ENCODE measurements at places on chromosomes 16 and 17.
A peak's percentile ranks its signal among the peaks of the same experiment; 100 is the strongest.

DNA sequence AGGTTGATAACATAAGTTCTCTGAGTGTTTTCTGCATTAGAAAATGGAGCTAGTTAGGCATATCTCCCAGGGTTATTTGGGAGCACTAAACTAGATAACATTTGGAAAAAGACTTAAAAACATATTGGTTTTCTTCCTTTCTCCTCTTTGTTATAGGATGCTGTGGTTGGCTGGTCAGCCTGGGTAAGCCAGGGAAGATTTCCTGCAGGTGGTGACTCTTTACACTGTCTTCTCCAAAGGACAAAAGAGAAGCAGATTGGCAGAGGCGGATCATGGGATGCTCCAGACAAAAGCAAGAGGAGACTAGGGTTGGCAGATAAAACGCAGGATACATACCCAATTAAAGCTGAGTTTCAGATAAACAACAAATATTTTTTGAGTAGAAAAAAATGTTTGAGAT is 6.2 kb upstream of the CRYBA1 start:
- no peak for DNase-seq

GRCh38 chr16:56709443-56710040 is 20.4 kb upstream of the NUP93 start:
- DNase-seq, result no peak

DNA sequence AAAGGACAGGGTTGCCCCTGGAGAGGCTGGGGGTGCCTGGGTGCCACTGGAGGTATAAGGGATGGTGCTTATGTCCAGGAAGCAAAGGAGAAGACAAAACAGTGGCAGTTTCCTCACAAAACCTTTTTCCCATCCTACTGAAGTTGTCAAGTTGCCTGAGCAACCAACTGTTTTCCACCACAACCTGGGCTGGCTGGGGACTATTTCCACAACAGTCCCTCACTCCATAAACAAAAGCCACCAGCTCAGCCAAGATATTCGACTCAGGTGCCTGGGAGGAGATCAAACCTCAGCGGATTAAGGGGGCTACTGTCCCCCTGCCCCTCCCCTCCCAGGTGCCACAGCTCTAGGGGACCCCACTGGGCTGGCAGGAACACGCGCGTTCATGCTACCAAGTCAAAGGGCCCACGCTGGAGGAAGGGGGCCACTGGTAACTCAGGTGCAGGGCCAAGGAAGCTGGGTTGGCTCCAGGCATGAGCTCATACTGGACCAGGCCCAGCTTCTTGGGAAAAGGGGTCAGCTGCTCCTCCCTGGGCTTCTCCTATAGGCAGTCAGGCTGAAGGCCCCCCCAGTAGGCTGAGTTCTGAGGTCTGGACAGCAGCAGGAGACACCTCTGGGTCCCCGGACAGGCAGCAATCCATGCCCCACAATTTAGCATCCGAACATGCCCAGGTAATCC is 45.7 kb upstream of the MRPS23 start:
- no peak for DNase-seq

DNA sequence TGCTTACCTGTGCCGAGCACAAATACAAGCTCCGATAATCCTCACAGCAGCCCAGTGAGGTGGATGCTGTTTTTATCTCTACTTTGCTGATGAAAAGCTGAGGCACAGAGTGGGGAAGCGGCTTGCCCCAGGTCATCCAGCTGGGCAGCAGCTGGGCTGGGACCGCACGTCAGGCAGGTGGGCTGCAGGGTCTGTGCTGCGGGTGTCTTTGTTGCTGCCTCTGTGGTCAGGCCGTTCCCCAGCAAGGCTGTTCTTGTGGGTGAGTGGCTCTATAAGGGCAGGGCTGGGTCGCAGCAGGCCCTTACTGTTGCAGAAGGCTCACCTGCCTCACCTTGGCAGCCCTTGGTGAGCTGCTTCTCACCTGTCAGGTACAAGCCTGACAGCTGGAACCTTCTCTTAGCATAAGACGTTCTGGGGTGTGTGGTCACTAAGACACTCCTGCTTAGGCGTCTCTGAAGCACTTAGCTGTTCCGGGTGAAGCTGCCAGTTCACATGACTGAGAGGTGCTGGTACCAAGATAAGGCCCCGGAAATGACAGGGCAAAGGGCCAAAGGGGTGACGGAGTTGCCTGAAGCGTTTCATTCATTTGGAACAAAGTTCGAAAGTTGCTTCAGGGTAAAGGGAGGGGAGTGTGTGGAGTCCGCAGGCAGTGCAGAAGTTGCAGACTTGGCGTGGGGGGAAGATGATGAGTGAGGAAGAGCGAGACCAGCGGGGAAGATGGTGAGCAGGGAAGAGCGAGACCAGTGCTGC is 17.4 kb downstream of the IRF8 start:
- no peak for DNase-seq

- DNase-seq, result no peak
Observed at GRCh38 chr17:77923135-77923534, 35.4 kb upstream of the TNRC6C start.

GRCh38 chr16:85066346-85066885 is 38.8 kb downstream of the KIAA0513 start:
- DNase-seq, result no peak

DNA sequence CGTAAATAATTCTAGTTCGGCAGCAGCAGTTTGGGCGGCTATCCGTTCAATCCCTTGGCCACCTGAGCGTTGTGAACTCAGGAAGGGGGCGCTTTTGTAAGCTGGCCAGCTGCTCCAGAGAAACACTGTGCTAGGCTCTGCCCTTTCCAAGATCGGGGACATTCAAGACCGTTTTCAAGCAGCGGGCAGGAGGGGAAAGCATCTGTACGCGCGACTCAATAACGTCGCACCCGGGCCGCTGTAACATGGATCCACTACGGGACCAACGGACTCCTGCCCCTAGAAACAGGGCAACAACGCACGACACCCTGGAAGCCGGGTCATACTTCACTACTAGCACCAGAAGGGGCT is 463 bp downstream of the TOP2A start:
- no peak for DNase-seq

- DNase-seq, result peak; percentile 37
Observed at GRCh38 chr17:39243155-39243554, 17.4 kb upstream of the STAC2 start.

DNA sequence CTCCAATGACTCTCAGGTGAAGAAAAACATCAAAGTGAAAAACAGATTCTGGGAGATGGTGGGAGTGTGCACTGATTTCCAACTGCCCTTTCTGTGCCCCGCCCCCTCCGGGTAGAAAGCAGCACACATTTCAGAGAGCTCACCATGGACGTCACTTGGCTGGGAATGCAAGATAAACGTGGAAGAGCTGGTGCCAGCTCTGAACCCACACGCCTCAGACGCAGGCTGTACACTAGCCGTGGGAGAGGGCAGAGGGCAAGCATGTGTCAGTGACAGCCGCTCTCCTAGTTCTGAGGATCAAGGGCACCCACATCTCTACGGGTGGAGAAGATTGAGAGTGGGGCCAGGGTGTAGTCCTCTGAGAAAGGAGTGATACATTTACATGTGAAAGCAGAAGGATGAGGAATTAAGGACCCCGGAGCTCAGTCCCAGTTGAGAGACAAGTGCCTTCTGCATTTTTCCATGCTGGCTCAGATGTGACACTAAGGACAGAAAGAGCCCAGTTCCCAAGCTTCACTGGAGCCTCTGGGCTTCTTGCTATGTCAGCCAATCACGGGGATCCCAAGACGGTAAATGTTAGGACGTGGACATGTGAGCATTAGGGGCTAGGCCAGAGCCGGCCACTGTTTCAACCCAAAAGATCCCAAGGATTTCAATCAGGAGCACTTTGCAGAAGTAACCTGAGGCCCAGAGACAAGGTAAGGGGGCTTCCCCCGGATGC is 101.3 kb downstream of the ZFHX3 start:
- DNase-seq, result no peak

DNA sequence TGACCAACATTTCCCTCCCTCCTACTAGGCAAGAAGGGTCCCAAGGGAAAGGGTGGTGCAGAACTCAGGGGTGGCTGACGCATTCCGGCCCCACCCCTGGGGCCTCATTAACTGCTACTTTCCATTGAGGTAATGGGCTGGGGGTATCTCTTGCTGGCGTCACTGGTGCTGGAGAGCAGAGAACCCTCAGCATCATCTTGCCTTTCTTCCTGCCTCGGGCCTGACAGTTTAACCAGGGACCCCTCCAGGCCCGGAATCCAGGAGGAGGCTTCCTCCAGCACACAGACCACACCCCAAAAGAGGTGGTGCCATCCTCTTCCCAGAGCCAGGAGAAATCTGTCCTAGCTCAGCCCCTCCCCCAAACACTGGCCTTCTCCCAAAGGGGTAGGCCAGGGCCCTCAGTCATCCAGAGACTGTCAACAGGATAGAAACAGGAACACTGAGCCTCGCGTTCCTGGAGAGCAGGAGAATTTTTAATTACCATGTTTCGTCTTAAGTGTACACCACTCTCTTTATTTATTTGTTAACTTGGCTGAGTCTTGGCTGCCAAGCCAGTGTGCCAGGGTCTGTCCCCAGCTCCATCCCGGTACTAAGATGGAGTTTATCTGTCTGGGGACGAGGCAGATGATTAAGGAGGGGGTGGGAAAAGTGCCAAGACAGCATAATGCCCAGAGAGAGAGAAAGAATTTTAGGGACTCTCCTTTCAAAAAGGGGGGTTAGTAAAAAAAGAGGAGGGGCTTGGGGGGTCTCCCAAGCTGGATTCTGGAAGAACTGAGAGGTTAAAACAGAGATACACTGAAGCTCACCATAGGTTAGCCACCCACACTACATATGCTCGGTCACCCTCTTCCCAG is 5.1 kb downstream of the ETV4 start:
- DNase-seq, result no peak

DNA sequence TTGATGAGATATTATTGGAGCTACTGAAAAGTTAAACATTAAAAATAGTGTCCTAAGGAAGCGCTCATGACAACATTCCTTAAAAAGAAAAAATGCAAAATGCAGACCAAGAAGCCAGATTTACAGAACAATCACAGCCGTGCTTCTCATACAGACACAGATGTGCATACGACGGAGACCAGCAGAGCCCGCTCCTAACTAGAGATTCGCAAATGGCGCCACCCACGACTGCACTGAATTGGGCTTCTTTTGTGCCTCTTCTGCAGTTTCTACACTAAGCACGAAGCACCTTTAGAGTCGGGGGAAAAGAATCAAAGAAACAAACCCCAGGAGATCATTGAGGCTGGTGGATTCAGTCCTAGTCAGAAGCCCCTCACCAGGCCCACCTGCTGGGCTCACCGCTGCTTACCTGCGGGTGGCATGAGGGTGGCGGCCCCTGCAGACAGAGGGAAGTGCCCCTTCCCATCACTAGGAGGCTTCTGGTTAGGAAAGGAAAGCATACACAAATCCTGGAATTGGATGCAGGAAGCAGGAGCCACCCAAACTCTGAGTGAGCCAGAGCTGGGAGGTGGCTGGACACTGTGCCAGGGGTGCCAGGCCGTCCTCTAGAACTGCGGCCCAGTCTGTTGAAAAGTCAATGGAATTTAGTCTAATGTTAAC is 64.9 kb upstream of the CHMP6 start:
- no peak for DNase-seq

DNA sequence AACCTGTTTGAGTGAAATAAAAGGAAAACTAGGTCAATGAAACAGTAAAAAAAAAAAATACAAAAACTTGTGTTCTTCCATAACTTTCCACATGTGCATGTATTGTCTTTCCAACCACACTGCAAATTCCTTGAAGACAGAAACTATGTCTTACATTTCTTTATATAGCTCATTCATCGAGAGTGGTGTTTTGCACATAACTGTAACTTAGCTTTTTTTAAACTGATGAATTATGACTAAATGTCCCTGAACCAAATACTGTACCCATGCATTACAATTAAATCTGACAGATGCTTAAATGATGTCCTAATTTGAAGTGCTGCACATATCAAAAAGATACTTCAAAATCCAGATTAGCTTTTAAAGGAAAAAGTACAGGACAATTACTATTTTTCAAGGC is 50.1 kb downstream of the BRIP1 start:
- DNase-seq, result no peak

GRCh38 chr16:85309656-85310587 is 197.7 kb upstream of the CIBAR2 start:
- DNase-seq, result no peak

DNA sequence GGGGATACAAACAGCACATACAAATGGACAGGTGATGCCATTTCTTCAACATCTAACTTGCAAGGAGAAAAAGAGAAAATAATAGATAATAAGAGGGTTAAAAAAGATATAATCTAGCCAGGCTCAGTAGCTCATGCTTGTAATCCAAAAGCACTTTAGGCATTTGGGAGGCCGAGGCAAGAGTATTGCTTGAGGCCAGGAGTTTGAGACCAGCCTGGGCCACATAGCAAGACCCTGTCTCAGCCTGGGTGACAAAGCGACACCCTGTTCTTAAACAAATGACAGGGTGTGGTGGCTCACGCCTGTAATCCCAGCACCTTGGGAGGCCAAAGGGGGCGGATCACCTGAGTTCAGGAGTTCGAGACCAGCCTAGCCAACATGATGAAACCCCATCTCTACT is 19.3 kb downstream of the C16orf87 start:
- no peak for DNase-seq

GRCh38 chr17:75762513-75763268 is 2.3 kb downstream of the GALK1 start:
- DNase-seq, result no peak

DNA sequence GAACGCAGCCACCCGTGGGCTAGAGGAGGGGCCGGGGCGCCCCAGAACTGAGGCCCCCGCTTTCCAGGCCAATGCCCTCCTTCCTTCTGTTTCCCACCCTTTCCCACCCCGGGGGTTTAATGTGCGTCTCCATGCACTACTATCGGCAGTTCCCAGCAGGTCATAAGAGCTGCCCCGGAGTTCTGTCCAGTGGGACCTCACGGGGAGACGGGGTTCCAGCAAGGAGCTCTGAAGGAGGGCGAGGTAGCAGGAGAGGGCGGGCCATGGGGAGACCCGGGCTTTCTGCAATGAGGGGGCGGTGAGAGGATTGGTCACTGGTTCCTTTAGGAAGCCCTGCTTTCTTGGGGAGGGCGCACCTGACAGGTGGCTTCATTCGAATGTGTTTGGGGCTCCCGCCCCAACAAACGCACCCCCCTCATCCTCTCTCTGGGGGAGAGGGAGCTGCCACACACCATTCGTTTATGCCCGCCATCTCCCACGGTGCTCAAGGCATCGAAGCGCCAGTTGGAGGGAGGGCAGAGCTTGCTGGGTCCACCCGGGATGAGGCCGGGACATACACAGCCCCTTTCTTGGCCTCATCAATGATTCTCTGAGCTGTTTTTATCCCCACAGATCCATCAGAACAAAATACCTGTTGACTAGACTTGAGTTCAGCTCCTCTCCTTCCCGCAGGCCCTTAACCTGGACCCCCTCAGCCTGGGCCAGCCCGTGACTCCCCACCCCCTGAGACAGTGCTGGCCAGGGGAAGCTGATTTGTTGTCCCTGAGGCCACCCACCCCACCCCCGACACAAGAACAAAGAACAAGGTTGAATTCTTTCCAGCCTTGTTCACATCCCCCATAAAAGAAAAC is 44.1 kb downstream of the SLC7A5 start:
- DNase-seq, result no peak

DNA sequence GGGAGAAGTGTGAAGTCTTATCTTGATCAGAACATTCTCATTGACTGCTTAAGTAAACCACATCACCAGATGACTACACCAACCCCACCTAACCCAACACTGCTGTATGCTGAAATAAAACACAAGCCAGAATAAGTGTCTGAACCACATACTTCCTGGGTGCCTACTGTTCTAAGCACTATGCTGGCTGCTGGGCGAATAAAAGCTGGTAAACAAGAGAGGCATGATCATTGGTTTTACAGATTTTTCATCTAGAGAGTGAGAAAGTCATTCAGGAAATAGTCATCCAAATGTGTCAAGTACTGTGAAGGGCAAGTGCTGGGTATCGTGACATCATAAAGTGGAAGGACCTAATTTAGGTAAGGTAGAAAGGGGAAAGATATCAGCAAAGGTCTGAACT is 199.0 kb upstream of the SOX9 start:
- DNase-seq, result no peak

All from activated effector memory CD4-positive, alpha-beta T cell treated with anti-CD3 and anti-CD28 coated beads, Interleukin-2, amount 50 U/mL, for 16 hours (primary cell).